DND-41 (cell line): ENCODE measurements at places on chromosomes 12 and 14.

DNA sequence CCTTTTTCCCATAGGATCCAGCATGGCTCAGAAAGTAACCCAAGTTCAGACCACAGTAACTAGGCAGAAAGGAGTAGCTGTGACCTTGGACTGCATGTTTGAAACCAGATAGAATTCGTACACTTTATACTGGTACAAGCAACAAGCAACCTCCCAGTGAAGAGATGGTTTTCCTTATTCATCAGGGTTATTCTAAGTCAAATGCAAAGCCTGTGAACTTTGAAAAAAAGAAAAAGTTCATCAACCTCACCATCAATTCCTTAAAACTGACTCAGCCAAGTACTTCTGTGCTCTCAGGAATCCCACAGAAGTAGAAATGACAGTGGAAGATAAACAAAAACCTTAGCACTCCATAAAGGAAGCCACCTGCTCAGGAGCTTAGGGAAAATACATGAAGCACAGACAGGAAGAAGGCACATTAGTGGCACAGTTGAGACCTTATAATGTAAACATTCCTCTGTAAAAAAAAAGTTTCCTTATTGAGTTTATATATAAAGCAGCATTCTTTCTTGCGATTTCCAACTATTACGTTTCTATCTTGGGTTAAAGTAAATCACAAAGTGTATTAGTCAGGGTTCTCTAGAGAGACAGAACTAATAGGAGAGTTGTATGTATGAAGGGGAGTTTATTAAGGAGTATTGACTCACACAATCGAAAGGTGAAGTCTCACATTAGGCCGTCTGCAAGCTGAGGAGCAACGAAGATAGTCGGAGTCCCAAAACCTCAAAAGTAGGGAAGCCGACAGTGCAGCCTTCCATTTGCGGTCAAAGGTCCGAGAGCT is 398.4 kb downstream of the DAD1 start:
- no peak for DNase-seq

- DNase-seq, result no peak
These were observed 4.2 kb downstream of the TGFB3 start for GRCh38 chr14:75977582-75977943.

DNA sequence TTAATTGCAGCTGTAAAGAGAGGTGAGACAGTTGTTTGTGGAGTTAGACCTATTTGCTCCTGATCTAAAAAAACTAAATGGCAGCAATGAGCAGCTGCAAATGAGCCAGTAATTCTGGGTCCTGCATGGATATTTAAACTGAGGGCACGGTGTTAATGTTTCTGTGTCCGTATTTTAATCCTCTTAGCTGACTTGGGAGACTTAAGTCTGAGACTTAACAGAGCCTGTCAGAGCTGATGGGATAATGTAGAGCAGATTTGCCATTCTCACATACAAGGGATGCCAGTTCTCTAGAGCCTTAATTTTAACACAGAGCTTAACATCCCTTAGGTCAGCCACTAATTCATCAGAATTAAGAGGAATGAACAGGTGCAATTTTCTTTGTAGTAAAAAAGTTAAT is 178.6 kb upstream of the PDE3A start:
- no peak for DNase-seq

- no peak for DNase-seq
These were observed 183.3 kb downstream of the PTPRO start for GRCh38 chr12:15505616-15506015.

DNA sequence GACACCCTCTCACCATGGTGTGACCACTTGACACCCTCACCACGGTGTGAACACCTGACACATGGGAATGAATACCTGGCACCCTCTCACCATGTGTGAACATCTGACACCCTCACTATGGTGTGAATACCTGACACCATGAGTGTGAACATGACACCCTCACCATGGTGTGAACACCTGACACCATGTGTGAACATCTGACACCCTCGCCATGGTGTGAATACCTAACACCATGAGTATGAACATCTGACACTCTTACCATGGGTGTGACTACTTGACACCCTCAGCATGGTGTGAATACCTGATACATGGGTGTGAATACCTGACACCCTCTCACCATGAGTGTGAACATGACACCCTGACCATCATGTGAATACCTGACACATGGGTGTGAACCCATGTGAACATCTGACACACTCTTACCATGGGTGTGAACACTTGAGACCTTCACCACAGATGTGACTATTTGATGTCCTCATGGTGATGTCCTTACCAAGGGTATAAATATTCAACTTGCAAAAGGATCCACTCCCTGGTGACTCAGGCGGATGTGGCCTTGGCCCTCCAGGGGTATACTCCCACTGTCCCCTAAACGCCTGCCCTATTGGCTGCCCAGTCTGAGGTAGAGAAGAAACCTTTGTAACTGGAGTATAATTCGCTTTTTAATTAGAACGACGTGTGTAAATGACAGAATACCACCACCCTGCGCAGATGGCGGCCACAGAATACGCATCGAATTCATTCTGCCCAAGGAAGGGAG is 29.1 kb downstream of the RFLNA start:
- DNase-seq, result no peak

GRCh38 chr14:80005561-80005960 is 205.7 kb downstream of the DIO2 start:
- no peak for DNase-seq

DNA sequence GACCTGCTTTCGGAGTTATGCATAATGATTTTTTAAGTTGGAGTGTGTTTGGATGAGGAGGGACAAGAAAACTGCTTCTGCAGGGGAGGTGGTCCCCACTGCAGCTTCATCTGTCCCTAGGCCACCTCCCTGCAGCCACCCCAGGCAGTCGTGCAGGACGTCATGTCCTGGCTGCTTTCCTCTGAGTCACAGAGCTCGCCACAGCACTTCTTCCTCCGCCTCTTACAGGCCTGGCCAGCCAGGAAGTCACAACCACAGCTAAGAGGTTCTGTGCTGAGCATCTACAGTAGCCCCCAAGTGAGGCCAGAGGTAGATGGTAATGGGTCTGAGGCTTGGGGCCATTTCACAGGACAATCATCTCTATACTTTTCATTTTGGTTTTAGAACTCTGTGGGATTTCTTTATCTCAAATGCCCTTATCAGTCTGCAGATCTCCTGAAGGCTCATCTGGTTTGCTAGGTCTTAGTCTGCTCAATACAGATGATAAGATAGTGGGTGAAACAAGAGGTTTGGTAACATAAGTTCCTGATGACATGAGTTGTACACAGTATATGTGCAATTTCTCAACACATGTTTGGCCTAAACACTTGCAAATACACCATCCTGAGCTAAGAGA is 106.4 kb downstream of the ARF6 start:
- DNase-seq, result peak; percentile 66

GRCh38 chr12:108564724-108565123 is 2.3 kb downstream of the ISCU start:
- no peak for DNase-seq

DNA sequence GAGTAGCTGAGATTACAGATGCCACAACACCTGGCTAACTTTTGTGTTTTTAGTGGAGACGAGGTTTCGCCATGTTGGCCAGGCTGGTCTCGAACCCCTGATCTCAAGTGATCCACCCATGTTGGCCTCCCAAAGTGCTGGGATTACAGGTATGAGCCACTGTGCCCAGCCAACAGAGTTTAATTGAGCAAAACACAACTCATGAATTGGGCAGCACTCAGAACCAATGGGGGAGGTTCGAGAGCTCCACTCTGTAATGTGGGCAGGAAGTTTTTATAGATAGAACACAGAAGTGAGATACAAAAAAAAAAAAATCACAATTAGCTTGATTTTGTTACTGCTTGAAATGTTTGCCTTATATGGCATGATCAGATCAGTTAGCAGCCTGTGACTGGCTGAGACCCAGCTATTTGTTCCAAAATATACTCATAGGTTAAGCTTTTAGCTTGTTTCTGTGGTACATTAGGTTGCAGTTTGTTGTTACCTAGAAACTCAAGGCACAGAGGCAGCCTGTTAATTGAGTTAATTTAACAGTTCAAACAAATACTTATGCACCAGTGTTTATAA is 1.4 kb upstream of the P2RX2 start:
- no peak for DNase-seq

GRCh38 chr12:2624543-2625288 is 170.1 kb upstream of the FKBP4 start:
- no peak for DNase-seq

DNA sequence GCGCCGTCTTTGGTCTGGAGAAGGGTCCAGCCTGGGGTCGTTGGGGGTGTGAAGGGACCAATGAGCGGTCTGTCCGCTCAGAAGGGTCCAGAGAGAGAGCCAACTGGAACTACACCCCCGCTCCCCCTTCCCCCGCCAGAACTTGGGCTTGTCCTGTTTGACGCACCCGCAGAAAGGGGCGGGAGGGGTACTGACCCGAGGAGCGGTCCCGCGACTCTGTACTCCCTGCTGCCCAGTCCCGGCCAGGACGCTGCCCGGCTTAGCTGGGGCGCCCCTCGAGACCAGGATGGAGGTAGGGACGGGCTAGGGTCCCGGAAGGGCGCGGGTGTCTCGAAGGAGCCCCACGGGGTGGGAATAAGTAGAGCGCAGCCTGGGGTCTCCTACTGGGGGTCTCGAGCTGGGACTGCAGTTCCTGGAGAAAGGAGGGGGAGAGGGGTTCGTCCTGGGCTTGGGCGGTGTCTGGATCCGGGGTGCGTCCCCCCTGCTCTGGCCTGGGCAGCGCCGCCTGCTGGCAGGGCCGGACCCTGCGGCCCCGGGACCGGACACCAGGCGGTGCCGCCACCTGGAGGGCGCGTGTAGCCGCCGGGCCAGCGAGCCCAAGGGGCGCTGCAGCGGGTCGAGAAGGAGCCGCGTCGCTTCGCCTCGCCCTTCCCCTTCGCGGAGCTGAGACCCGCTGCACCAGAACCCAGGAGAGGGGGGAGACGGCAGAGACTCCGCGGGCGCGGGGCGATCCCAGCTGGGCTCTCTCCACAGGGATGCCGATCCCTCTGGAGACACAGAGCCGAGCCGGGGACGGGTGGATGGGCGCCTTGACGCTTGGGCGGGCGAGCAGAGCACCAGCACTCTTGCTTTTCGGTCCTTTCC is 3.8 kb upstream of the CACNB3 start:
- peak; percentile 69 for DNase-seq

DNA sequence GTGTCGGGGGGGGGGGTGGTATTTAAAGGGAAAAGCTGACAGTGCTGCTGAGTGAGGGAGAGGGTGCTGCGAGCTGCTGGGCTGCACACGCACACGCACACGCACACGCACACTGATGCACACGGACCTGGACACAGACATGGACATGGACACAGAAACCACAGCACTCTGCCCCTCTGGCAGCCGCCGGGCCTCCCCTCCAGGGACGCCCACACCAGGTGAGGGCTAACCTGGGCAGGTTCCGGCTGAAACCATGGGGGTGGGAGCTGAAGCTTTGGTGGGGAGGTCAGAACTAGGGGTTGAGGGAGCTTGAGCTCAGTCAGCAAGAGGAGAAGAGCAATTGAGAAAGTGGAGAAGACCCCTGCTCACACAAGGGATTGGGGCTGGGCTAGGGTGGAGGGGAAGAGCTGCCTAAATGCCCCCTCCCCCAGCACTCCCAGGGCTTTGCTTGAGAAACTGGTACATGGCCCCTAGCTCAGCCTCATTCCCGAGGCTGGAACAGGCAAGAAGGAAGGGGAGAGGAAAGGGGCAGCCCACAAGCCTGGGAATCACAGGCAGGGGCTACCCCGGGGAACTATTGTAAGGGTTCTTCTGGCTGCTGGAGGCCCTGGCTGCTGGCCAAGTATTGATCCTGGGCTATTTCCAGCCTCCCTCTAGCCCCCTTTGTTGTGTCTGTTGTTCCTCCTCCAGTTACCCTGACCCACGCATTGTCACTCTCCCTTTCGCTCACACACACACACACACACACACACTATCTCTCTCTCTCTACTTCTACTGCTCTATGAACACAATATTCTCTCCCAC is at the start of gene REM2:
TSS of gene REM2 (plus strand) at position 50 of the 804 bp plus-strand sequence. CDS start at position 116, 66 bp downstream.
- no peak for DNase-seq

- no peak for DNase-seq
These were observed 72.4 kb downstream of the HECTD4 start for GRCh38 chr12:112309797-112310196.

GRCh38 chr12:751192-751998 is 984 bp upstream of the WNK1 start:
- DNase-seq, result peak; percentile 95

DNA sequence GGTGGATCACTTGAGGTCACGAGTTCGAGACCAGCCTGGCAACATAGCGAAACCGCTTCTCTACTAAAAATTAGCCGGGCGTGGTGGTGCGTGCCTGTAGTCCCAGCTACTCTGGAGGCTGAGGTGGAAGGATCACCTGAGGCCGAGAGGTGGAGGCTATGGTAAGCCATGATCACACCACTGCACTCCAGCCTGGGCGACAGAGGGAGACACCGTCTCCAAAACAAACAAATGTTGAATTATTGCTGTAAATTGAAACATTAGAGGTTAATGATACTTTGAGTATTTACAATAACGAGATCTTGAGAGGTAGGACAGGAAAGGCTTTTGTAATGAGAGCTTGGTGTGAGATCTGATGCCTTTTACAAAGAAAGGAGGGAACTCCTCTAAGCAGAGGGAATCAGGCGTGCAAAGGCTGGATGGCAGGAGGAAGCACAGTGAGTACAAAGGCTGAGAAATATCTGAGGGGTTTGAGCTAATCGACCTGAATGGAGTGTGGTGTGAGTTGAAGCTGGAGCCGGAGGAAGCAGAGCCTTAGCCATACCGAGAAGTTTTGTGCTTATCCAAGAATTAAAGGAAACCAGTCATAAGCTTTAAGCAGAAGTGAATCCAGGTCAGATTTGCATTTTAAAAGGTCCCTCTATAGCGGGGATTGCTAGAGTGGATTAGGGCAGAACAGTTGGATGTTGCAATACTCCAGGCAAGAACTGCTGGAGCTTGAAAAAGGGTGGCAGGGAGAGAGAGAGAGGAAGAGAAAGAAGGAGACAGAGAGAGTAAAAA is 1.1 kb downstream of the RHNO1 start:
- no peak for DNase-seq

GRCh38 chr14:98198385-98198784 is 1073.6 kb downstream of the BCL11B start:
- peak; percentile 98 for DNase-seq

GRCh38 chr12:106985479-106985878 is 1.5 kb downstream of the MTERF2 start:
- DNase-seq, result no peak

GRCh38 chr14:29444805-29445204 is 482.8 kb downstream of the PRKD1 start:
- no peak for DNase-seq

- no peak for DNase-seq
These were observed 3.0 kb downstream of the TRMT5 start for GRCh38 chr14:60977847-60978246.

- no peak for DNase-seq
These were observed 329.6 kb downstream of the ZFP36L1 start for GRCh38 chr14:68463299-68463698.

DNA sequence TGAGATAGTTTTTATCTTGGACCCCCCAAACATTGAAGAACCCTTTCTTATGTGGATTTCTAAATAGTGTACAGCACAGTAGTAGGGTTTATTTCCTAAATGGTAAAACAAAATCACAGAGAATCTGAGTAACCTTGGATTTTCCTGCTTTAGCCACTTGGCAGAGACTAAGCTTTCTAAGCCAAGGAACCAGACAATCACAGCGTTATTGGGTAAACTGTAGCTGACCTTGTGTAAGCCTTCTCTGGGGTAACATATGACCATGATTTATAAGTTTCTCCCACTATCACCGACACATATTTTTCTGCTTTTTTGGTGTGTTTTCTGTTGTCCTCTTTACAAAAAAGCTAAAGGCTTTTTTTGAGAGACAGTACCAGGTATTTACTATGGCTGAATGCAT is 136.3 kb upstream of the PZP start:
- DNase-seq, result no peak

- no peak for DNase-seq
These were observed 502.3 kb downstream of the AACS start for GRCh38 chr12:125567581-125567980.
